Erythroblast (primary cell): ENCODE measurements at places on chromosomes 7 and 10.

DNA sequence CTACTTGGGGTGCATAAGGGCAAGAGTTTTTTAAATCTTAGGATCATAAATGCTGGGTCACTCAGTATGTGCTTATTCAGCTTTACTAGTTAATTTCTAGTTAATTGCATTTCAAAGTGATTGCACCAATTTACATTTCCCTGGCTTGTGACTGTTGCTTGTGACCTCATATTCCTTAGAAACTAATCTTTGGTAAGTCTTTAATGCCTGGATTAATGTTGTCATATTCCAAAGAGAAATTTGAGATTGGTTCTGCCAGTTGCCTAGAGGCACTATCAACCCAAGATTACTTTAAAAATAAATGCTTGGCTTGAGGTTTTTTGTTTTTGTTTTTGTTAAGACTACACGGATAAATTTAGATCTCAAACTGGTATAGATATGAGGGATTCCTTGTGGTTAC is 103.1 kb downstream of the ANK3 start:
- DNase-seq, result no peak

GRCh38 chr7:74554178-74554577 is 100.5 kb downstream of the GTF2IRD1 start:
- DNase-seq, result no peak

GRCh38 chr7:101622609-101623173 is 6.4 kb downstream of the MYL10 start:
- DNase-seq, result no peak

- no peak for DNase-seq
Observed at GRCh38 chr7:106426803-106427202, 142.0 kb upstream of the NAMPT start.

DNA sequence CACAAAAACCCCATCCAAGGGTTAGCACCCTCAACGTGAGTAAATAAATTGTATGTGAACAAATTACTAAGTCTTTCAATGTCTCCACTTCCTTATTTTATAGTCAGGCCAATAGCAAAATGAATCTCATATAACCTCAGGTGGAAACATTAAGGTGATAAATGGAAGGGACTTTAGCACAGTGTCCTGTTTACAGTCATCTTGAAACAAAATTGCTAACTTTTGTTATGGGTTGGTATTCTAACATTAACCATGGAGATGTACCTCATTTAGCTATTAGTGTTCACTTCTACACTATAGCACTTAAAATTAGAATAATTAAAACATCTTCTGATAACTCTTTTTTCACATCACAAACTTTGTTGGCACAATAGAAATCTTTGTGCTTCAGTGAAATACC is 255.8 kb upstream of the CNTNAP2 start:
- DNase-seq, result no peak

DNA sequence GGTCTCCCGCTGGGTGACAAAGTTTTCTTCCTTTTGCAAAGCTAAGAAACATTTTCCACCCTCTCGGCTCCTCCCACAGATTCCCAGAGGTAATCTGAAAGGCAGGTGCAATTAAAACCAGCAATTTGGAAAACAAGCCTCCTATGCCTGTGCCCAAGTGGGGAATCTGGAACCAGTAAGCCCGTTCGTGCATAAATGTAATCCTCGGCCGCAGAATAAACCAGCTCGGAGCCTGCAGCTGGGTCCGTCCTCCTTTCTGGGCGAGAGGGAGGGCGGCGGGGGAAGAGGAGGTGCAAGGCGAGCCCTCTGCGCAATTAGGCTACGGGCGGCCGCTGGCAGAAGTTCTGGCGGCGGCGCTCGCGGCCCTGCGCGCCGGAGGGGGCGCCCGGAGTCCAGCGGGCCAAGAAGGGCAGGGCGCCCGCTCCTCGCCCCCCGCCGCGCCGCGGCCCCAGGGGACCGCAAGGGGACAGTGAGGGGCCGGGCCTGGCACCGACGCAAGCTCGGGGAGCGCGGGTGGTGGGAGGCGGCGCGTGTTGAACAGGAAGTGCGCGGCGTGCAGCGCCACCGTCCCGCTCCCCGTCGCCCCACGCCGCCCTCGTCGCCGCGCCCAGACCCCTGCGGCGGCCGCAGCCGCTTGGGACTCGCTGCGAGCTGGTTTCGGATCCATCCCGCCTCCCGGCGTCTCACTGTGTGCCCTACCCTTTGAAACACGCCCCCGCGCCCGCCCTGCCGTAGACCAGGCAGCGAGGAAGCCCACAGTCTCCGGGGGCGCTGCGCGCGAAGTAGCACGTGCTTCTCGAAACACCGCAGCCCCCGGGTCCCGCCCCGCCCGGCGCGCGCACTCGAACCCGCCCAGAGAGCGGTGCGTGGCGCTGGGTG is at the start of gene PRKAG2:
TSS of gene PRKAG2 (minus strand) at position 217 of the 879 bp plus-strand sequence. CDS start 495 bp downstream, outside the sequence.
- DNase-seq, result peak; percentile 28
